DMS153 (cell line): ENCODE measurements at places on chromosomes 11 and 22.
A peak's percentile ranks its signal among the peaks of the same experiment; 100 is the strongest.

DNA sequence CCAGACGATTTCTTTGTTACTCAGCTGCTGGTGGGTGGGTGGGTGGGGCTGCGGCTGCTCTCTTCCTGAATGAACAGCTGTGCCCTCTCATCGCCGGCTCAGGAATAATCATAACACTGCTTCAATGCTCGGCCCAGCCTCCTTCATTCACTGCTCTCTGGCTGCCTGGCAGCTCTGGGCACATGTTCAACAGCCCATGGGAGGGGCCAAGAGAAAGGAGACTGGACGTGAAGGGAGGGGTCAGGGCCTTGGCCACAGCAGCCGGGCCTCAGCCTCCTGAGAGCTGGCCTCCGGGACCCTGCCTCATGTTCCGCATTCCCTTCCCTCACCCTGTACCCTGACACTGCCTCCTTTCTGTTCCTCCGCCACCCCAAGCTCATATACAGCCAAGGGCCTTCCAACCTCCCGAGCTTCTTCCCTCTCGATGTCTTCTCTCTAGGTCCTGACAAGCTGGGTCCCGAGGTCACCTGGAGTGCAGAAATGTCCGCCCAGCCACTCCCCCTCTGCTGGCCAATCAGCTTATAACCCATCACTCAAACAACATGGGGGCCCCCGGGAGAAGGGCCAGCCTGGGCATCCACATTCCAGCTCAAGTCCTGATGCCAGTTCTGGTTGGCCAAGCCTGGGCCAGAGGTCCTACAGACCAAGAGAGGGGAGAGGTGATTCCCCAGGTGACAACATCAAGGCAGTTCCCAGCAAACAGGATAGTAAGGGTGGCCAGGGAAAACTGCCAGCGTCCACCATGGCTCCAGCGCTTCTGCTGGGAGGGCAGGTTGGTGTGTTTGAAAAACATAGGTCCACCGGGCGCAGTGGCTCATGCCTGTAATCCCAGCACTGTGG is 3.2 kb upstream of the CSDC2 start:
- peak; percentile 7 for DNase-seq

DNA sequence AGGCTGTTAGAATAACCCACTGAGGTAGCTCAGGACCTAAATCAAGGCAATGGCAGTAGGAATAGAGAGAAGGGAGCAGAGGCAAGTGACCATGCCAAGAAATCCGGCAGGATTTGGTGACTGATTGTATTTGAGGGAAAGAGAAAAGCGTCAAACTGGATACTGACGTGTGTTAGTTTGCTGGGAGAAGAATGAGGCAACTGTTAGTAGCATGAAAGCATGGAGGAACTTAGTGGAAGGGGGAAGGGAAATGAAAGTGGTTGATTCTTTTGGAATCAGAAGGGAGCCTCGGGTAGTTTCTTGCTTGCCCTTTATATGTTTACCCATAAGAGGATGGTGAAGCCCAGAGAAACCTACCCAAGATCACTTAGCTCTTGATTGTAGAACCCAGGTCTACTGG is 8.3 kb downstream of the PPFIBP2 start:
- no peak for DNase-seq

GRCh38 chr11:10483584-10483983 is 28.5 kb downstream of the AMPD3 start:
- no peak for DNase-seq

GRCh38 chr11:126969865-126970479 is 30.6 kb downstream of the KIRREL3 start:
- peak; percentile 58 for DNase-seq

DNA sequence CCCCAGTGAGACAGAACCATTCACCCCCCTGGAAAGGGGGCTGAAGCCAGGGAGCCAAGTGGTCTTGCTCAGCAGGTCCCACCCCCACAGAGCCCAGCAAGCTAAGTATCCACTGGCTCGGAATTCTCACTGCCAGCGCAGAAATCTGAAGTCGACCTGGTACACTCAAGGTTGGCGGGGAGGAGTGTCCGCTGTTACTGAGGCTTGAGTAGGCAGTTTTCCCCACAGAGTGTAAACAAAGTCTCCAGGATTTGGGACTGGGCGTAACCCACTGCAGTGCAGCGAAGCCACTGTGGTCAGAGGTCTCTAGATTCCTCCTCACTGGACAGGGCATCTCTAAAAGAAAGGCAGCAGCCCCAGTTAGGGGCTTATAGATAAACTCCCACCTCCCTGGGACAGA is 10.0 kb downstream of the PATE1 start:
- no peak for DNase-seq

- DNase-seq = no peak
Measured at GRCh38 chr11:44834846-44835245, 108.1 kb downstream of the TSPAN18 start.

GRCh38 chr22:32557444-32557843 is 82.8 kb downstream of the FBXO7 start:
- no peak for DNase-seq

DNA sequence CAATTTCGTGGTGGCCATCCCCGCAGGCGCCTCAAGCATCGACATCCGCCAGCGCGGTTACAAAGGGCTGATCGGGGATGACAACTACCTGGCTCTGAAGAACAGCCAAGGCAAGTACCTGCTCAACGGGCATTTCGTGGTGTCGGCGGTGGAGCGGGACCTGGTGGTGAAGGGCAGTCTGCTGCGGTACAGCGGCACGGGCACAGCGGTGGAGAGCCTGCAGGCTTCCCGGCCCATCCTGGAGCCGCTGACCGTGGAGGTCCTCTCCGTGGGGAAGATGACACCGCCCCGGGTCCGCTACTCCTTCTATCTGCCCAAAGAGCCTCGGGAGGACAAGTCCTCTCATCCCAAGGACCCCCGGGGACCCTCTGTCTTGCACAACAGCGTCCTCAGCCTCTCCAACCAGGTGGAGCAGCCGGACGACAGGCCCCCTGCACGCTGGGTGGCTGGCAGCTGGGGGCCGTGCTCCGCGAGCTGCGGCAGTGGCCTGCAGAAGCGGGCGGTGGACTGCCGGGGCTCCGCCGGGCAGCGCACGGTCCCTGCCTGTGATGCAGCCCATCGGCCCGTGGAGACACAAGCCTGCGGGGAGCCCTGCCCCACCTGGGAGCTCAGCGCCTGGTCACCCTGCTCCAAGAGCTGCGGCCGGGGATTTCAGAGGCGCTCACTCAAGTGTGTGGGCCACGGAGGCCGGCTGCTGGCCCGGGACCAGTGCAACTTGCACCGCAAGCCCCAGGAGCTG is 24.8 kb downstream of the ADAMTS15 start:
- no peak for DNase-seq

DNA sequence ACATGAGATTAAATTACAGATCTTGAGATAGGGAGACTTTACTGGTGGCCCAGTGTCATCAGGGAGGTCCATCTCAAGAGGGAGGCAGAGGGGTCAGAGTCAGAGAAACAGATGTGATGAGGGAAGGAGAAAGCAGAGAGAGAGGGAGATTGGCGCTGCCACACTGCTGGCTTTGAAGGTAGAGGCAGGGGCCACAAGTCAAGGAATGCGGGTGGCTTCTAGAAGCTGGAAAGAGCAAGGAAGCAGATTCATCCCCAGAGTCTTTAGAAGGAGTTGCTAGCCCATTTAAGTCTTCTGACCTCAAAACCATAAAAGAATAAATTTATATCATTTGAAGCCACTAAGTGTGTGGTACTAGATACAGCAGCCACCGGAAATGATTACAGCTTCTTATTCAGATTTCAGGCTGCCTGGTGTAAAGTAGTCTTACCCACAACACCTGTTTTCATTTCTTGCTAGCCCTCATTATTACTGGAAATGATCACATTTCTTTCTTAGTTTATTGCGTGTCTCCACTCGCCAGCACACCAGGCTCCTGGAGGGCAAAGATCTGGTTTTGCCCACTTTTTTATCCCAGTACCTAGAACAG is 12.6 kb upstream of the SERPINH1 start:
- DNase-seq = no peak

DNA sequence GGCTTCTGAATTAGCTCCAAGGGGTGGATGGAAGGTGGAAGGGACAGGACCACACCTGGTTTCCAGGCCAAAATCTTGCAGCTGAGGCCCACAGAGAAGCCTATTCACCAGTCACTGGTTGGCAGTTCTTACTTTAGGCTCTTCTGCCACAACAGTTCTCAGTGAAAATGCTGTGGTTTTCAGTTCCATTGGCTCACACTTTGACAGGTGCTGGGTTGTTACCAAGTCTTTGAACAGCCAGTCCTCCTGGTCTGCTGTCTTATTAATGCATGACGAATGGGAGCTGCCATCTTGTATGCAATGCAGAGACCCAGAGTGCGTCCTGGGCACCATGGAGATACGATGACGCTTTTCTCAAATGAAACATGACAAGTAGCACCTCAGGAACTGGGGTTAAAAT is 232.0 kb upstream of the ZBED5 start:
- no peak for DNase-seq

GRCh38 chr11:59878575-59878974 is at the start of gene OOSP3:
TSS of gene OOSP3 (plus strand) at chr11:59878782. CDS start at chr11:59878809, 27 bp downstream.
- DNase-seq = no peak

DNA sequence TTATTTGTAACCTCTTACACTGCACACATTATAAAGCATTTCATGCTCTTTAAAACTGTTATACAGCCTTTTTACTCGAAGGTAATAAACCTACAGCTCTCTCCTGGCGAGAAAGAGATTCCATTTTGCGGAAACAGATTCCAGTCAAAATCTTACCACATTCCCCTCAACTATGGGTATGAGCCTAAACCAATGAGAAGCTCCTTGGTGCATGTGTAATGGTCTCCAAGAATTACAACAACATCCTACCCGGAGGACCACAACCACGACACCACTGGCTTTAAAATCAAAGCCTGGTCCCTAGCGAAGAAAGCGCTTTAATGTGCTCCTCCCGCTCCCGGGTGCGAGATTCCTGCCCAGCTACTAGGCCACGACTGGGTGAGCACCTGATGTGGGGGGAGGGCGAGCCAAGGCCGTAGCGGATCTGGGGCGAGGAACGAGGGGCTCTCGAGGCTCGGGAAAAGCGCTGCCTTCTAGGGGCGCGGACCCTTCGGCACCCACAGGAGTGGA is 821 bp downstream of the CELF1 start:
- DNase-seq = no peak

- no peak for DNase-seq
Measured at GRCh38 chr11:78927511-78927910, 352.8 kb upstream of the NARS2 start.

DNA sequence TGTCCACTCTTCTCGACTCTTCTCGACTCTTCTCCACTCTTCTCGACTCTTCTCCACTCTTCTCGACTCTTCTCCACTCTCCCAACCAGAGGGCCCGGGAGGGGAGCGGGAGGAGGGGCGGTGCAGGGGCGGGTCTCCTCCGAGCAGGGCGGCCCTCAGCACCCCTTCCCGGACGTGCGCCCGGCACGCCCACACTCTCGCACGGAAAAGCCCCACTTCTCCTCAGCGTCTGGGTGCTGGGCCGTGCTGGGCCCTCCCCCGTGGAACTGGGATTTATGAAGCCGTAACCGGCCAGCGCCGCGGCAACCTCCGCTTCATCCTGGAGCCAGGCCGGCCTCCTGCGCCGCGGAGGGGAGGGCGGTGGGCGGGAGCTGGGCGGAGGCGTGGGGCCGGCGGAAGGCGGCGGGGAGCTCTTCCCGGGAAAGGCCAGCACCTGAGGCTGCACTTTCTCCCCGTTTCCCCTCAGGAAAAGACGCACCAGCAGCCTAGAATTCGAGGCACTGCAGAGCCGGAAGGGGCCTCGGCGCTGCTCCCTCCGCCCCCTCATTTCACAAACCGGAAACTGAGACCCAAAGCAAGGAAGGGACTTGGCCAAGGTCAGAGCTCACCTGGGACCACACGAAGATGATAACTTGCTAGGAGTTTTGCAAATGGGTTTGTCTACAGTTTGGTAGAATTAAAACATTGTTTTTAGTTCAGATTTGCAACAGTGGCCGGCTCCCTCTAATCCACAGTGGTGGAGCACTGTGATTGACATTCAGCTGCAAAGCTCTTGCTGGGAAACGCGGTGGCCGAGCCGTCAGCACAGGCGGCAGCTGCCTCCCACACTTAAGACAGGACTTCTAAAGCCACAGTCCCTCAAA is 31.6 kb upstream of the JAM3 start:
- peak; percentile 49 for DNase-seq

GRCh38 chr11:67254798-67255197 is 11.5 kb upstream of the GRK2 start:
- DNase-seq = no peak

DNA sequence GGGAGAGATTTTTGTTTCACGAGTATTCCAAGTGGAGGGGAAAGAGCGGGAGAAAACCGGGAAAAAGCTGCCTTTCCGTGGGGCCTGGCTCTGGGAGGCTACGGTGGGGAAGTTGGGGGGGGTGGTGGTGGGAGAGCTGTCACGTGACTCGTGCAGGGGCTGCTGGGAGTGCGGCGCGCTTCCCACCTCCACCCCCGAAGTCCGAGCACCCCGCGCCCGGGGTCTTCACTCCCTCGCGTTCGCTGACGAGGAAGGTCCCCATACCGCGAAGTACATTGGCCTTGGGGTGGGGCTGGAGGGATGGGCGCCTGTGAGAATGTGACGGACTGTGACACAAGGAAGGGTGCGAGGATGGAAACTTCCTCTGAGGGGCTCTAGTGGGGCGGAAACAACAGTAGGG is at the start of gene TEX12:
TEX12 (plus strand) TSS at position 228 of the 400 bp plus-strand sequence. CDS start 1,897 bp downstream, outside the sequence.
- no peak for DNase-seq

DNA sequence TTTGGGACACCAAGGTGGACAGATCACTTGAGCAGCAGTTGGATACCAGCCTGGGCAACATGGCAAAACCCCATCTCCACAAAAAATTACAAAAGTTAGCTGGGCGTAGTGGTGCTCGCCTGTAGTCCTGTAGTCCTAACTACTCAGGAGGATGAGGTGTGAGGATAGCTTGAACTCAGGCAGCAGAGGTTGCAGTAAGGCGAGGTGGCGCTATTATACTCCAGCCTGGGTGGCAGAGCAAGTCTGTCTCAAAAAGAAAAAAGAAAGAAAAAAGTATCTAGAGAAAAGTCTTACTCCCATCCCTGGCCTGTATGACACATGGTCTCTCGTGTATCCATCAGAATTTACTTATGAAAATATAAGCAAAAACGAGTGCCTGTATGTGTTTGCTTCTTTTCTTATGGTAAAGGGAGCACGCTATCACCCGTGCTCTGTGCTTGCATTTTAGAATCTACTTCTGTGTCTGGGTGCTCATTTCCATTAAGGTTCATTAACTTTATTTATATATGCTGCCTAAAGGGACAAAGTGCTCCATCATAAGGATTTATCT is 15.4 kb upstream of the CPT1A start:
- no peak for DNase-seq

GRCh38 chr11:1499261-1499890 is 12.8 kb upstream of the MOB2 start:
- no peak for DNase-seq

DNA sequence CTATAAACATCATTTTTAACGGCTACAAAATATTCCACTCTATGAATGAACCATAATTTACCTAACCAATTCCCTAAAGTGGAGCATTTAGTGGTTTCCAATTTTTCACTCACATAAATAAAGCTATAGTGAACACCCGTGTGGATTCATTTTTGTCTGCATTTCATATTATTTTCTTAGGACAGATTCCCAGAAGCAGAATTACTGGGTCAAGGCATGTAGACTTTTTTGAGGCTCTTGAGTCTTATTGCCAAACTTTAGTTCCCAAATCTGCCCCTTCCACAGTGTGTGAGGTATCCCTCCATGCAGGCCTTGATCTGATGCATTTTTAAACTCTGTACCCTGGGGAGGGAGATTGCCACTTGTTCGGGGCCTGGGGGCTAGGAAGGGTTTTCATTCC is 198.2 kb downstream of the TENM4 start:
- DNase-seq = no peak
